ENCODE measurements at places on chromosomes 2 and 18.

- DNase-seq = no peak
Measured at GRCh38 chr18:7821784-7822183, 254.7 kb downstream of the PTPRM start.

GRCh38 chr2:119323459-119323858 lies 43.2 kb downstream of the C2orf76 start:
- DNase-seq = no peak

DNA sequence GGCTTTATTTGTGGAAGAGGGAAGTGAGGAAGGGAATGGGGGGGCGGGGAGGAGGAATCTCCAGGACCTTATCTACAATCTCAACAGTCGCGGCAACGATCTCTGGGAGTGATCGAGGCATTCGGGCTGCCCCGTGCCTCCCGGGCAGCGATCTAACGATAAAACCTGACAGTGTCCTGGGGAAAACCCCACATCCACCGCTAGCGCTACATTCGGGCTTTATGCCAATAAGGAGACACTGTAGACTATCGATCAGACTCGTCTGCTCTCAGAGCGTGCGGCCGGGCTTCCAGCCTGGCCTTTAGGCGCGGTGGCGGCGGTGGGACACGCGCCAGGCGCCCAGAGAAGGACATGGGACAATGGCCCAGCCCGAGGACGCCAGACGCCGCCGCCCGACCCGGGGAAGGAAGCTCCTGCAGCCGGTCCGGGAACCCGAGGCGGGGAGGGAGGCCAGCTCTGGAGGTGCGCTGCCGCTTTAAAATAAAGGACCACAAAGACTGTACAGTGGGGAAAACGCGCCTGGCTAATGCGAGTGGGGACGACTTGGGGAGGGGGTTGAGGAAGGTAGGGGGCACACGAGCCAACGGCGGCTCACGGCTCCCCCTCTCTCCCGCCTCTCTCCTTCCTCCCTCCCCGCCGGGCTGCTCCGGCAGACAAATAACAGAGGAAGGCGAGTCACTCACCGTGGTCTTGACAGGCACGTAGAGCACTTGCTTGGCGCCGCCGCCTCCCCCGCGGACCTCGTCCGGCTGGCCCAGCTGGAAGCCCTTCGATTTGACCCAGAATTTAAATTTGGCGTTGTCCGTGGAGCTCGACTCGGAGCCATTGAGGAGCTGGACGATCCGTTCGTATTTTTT lies 2.2 kb downstream of the NOL4 start:
- DNase-seq = peak; percentile 84

DNA sequence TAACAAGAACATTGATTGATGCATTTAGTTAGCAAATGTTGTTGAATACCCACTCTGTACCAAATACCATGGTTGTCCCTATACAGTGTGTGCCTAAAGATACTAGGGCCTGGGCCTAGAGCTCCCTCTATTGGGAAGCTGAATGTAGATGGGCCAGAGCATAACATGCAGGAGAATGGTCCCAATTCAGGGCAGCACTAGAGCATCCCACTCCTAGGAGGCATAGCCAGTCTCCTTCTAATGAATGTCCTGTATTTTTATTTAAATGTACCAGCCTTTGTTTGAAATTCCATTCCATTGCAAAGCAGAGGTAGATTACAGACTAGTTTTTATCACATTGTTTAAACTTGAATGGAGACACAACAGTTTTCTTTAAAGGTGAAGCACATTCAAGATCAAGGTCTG lies 90.6 kb downstream of the FEZ2 start:
- peak; percentile 5 for DNase-seq

GRCh38 chr2:68250652-68251186 lies 1.6 kb downstream of the PPP3R1 start:
- DNase-seq = no peak

DNA sequence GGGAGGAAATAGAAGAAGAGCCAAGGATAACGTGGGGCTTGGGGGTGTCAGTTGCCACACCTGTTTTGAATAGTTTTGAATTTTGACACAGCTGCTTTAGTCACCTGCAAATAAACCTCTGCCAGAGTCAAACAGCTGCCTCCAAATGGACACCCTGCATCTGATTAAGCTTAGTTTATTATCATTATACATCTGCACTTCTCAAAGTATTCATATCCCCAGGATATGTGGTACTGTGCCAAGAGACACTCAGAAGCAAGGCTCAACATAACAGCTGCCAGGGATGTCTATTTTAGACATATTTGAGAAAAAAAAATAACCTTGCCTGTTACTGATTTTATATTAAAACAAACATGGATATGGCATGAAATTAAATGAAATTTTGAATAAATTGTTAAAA lies 122.5 kb upstream of the WDR75 start:
- DNase-seq = no peak

DNA sequence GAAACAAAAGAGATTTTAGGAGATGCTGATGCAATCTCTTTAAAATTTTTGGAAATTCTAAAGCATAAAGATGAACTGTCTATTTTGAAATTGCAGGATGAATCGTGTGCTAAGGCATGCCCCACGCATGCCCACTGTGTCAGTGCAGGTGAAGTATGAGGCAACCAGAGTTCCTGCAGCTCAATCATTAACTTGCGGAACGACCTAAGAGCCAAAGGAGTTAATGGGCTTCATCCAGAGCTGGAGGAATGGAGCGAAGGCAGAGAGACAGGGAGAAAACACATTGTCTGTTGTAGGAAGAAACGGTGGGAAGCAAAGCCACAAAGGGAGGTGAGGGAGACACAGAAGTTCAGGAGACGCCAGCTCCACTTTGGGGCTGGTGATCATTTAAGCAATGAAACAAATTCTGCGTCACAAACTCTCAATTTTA lies 265.2 kb downstream of the CCDC85A start:
- no peak for DNase-seq

GRCh38 chr2:48548840-48549239 lies 18.9 kb downstream of the STON1 start:
- no peak for DNase-seq

DNA sequence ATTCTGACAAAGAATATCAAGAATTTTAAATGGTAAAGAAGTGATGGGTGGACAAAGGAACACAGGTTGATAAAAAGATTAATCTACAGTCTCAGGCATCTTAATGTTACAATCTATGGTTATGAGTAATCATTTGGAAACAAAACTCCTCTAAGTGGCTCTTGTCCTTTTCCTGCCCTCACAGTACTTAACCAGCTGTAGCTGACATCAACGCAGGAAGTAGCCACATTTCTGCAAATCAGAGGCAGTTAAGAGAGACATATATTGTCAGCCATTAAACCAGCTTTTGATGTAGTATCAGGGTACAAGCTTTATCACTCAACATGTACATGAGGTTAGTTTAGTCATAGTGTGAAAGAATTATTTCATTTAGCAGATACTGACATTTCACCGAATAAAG lies 244.6 kb downstream of the NR4A2 start:
- no peak for DNase-seq

- no peak for DNase-seq
Measured at GRCh38 chr2:52805901-52806410, 961.6 kb upstream of the CHAC2 start.

DNA sequence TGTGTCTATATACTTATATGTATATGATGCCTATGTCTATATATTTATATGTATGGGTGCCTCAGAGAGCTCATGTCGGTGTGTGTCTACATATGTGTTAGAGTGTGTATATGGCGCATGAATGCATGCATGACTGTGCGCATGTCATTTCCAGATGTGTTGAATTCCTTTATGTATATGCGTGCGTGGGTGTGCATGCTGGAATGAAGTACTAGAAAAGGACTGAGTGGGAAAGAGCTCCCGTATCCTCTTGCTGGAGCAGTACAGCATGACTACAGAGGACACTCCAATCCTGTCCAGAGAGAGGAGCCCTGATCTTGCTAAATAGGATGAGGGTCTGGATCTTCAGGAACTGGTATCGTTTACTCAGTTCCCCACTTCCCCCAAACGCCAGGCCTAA lies 56.8 kb upstream of the LRPPRC start:
- no peak for DNase-seq

DNA sequence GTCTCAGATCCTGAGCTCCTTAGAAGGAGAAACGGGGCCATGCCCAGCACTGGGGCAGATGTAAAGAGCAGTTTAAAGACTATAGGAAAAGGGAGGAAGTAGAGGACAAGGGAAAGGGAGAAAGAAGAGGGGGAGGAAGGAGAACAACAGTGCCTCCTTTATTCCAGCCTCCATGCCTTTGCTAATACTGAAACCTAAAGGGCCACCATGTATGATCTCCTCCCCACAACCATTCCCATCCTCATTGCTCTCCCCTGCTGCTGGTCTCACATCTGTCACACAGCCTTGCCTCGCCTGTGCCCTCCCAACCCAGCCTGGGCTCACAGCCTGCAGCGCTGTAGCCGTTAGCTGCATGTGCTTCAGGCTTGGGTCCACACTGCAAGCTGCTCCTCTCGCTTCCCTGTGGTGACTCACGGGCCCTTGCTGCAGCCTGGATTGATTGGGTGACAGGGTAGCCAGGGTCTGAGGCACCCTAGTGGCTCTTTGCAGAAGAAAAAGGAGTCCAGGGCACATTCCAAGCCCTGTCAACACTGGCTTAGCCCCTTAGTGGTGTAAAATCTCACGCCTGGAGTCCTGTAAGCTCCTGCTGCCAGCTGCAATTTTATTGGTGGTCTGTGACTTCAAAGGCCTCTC lies 281.9 kb downstream of the SRBD1 start:
- DNase-seq = no peak

GRCh38 chr18:7941533-7941932 lies 374.4 kb downstream of the PTPRM start:
- DNase-seq = peak; percentile 82

GRCh38 chr2:25324905-25325592 lies 16.7 kb downstream of the DNMT3A start:
- no peak for DNase-seq

Measured in NCI-H1092 (cell line).